ENCODE measurements at places on chromosomes 13 and 19. TPM values are rescaled to one million over a fixed set of nuclear protein-coding genes. Genes with fewer than 3 reads are reported as not detected.

The BRME1 gene
- 0.61 TPM for total RNA-seq

The TCF3 gene
- 75.5 TPM for total RNA-seq

The NLRP5 gene
- total RNA-seq, result not detected

The ZNF728 gene
- not detected for total RNA-seq

The KLK2 gene
- total RNA-seq, result not detected

The NLRP9 gene
- not detected for total RNA-seq

The CEACAM7 gene
- not detected for total RNA-seq

The AMER2 gene
- not detected for total RNA-seq

The EPS8L1 gene
- total RNA-seq, result 0.55 TPM
